ENCODE measurements at places on chromosomes 5 and 9. TPM values are rescaled to one million over a fixed set of nuclear protein-coding genes. Genes with fewer than 3 reads are reported as not detected.

Gene TIMD4
- total RNA-seq = not detected

Gene FAM114A2
- 39.5 TPM for total RNA-seq

Gene PHAX
- 60.3 TPM for total RNA-seq

Gene C8G
- not detected for total RNA-seq

Gene GABRA1
- total RNA-seq = not detected

Gene KCTD16
- 33.0 TPM for total RNA-seq

Gene DNAI1
- total RNA-seq = not detected

Gene ST8SIA4
- 20.9 TPM for total RNA-seq

Gene PHF24
- 0.30 TPM for total RNA-seq

Gene PCDHAC1
- total RNA-seq = 0.09 TPM

Gene ADAMTS19
- total RNA-seq = 1.4 TPM

Gene C6
- not detected for total RNA-seq

Gene ZFP2
- 0.55 TPM for total RNA-seq

Gene OR1Q1
- not detected for total RNA-seq

Gene IL4
- not detected for total RNA-seq

Gene UNC13B
- 43.7 TPM for total RNA-seq

Gene GDA
- total RNA-seq = not detected

Gene PCDHGA7
- 4.2 TPM for total RNA-seq

Gene C1QTNF3
- total RNA-seq = 0.30 TPM

Data from smooth muscle cell of the umbilical artery (primary cell).